Fibroblast of upper back skin (primary cell): ENCODE measurements at places on chromosomes 6 and 20.

DNA sequence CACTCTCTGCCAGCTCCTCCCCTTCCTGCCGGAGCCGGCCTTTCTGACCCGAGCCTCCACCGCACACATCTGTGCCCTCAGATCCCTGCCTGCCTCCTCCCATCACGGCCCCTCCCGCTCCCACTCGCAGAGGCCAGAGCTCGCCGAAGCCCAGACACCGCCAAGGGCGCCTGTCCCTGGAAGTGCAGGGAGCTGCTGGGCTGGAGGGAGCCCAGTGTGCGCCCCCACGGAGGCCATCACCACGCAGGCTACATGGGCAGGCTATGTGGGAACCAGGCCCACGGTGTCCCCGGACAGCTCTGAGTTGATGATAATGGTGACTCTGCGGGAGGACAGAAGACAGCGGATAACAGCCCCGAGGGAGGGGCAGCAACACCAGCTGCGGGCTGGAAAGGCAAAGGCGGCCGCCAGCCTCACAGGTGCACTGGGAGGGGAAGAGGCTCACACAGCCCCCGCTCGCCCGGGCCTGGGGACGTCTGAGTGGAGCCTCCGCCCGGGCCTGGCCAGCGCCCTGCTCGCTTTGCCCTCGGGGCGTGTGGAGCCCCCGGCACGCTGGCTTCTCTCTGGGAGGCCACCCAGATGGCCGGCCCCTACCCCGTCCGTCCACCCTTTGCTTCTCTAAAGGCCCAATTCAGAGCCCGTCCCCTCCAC, 154.9 kb downstream of the DLL1 start:
- DNase-seq: no peak

GRCh38 chr20:55009066-55009465, 533.7 kb downstream of the DOK5 start:
- no peak for DNase-seq

GRCh38 chr6:29702519-29703103, 20.6 kb upstream of the HLA-F start:
- no peak for DNase-seq

DNA sequence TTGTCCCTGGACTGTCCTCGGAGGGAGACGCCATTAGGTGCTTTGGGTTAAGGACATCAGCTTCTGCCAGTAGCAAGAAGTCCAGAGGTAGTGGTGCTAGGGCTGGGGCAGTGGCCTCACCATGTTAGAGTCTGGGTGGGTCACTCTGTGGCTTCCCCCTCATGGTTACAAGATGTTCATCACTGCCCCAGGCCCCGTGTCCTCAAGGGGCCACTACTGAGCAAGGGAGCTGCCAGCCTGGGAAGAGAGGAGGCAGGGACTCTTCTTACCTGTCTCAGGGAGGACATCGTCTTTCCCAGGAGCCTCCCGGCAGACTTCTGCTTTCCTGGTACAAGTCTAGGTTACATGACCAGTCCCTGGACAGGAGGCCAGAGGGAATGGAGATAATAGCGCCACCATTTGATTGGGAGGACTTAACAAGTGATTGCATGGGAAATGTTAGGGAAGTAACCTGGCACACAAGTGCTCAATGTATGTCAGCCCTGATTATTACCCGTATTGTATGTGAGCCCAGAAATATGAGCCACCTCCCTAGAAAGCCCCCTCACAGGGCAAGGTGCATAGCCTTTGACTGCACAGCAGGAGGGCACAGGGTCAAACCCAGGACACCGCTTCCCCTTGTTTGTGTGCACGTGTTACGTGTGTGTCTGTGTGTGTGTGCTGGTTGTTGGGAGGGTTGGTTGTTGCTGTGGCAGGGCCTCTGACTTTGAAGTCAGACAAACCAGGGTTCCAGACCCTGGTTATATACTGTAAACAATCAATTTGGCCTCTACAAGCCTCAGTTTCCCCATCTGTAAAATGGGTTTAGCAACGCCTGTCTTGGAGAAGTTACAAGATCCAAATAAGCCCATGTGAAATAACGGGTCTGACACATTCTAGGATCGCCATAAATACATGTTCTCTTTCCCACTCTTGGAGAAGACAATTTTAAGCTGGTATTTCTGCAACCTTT, 30.0 kb downstream of the SIRPA start:
- no peak for DNase-seq

GRCh38 chr20:50607436-50607835, 83.9 kb downstream of the RIPOR3 start:
- no peak for DNase-seq

DNA sequence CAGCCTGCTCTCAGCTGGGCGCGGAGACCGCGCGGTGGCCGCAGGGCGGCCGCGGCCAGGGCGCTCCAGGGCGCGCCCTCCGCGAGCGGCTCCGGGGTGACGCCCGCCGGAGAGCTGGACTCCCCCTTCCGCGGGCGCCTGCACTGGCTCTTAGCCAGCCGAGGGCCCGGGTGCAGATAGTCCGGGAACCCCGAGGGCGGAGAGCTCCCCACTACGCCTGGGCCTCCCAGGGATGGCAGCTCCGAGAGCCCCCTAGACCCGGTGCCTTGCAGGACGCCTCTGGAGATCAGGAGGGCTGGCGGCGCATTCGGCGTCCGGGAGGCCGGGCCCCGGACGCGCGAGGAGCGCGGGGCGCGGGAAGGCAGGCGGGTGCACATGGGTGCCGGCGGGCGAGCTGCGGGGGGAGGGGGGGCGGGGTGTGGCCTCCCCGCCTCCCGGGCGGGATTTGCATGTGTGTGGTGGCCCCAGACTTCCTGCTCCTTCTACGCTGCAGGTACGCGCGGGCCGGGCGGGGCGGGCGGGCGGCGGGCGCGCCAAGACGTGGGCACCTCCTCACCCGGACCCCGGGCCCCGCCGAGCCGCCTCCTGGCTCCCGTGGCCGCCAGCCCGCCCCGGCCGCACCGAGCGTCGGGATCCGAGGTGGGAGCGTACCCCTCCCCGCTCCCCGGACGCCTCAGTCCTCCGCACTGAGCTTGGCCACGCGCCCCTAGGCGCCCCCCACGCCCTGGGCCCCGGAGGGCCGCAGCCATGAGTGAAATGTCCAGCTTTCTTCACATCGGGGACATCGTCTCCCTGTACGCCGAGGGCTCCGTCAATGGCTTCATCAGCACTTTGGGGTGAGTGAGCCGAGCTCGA, at the start of gene ITPR3:
TSS of gene ITPR3 (plus strand) at position 467 of the 855 bp plus-strand sequence. CDS start at position 748, 281 bp downstream.
- DNase-seq: peak; percentile 10

GRCh38 chr20:22307409-22307808, 277.0 kb downstream of the FOXA2 start:
- no peak for DNase-seq

DNA sequence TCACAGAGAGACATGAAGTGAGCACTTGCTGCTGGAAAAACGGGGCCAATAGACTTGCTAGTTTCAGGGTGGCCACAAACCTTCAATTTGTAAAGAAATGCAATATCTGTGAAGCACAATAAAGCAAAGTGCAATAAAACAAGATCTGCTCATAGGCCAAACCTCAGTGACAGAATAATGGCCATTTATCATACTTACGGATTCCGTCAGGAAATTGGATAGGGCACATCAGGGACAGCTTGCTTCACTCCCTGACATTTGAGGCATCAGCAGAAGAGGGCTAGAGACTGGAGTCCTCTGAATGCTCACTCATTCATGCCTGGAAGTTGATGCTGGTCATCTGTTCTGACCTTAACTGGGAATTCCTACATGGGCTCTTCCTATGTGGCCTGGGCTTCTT, 165.5 kb upstream of the OPRM1 start:
- no peak for DNase-seq

- DNase-seq: no peak
Measured at GRCh38 chr6:110514818-110515217, 38.4 kb upstream of the SLC22A16 start.

GRCh38 chr6:10598084-10598960, 77.2 kb downstream of the GCNT2 start:
- no peak for DNase-seq

GRCh38 chr20:37839432-37839827, 63.5 kb upstream of the VSTM2L start:
- DNase-seq: no peak

GRCh38 chr6:150745896-150746295, 119.6 kb upstream of the MTHFD1L start:
- DNase-seq: no peak

- DNase-seq: no peak
Measured at GRCh38 chr20:63056236-63057170, 49.7 kb upstream of the BHLHE23 start.

DNA sequence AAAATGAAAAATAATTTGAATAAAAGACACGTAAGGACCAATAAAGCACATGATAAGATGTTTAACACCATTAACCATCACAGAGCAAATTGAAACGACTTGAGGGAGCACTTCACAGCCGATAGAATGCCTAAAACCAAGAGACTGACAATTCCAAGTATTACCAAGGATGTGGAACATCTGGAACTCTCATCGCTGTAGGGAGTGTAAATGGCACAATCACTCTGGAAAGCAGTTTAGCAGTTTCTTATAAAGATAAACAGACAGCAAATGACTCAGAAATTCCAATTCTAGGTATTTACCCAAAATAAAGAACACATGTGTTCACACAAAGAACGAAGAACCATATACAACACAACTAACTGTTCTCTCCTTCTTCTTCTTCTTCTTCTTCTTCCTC, 8.5 kb upstream of the UBD start:
- DNase-seq: no peak

GRCh38 chr20:32159766-32160221, 47.7 kb downstream of the PLAGL2 start:
- no peak for DNase-seq

DNA sequence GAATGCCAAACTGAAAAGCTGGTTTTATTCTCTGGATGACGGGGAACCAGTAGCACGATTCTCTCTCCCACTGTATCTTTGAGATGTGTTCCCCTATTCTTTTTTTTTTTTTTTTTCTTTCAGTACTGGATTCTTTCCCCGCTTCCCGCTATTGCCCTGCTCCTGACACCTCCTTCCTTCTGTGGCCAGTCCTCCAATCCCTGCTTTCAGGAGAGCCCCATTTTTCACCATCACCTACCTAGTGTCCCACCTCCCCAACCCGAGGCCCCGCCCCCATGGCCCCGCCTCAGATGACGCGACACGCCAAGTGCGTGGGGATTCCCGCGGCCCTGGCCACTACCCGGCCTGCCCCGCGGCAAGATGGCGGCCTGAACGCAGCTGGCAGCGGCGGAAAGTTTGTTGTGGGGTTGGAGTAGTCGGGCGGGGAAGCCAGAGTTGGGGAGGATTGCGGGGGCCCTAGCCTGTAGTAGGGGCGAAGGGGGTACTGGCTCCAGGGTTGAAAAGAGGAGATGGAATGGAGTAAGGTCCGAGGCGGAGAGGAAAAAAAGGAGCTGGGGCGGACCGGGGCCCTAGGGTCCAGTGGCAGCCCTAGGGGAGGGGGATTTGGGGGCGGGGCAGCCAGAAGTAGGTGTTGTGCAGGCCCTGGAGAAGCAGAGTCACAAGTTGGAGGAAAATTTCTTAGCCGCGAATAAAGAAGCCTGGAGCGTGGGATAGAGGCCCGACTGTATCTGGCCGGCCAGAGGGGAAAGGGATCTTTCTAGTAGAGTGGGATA, at the start of gene TJAP1:
TSS of gene TJAP1 (plus strand) at position 336 of the 773 bp plus-strand sequence. CDS start 21,432 bp downstream, outside the sequence.
- DNase-seq: peak; percentile 87

DNA sequence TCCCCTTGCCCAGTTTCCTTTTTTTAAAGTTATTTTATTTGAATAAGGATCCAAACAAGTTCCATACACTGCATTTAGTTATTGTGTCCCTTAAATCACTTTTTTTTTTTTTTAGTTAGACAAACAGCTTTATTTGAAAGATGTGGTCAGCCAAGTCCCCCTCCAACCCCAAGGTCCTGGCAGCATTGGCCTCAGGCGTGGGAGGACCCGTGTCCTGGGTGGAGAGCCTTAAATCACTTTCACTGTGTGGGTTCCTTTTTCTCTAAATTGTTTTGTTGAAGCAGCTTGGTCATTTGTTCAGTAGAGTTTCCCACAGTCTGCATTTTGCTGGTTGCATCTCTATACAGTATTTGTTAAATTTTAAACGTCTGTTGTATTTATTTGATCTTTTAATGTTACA, 5.2 kb upstream of the TBCC start:
- no peak for DNase-seq

DNA sequence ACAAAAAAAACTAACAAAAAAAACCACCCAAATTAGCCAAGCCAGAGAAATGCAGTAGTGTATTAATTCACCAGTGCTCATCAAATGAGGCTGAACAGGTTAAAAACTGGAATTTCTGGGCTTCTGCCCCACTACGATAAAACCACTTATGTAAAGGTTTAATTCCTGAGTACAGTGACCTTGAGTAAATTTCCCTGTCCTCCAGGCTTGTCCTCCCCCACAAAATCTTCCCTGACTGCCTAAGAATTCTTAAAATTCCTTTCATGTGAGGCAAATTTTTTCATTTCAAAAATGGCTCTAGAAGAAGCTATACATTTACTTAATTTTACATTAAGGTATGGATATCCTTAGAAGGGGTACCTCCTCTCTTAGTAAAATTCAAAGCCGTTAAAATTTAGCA, 80.1 kb upstream of the ID4 start:
- DNase-seq: peak; percentile 81

DNA sequence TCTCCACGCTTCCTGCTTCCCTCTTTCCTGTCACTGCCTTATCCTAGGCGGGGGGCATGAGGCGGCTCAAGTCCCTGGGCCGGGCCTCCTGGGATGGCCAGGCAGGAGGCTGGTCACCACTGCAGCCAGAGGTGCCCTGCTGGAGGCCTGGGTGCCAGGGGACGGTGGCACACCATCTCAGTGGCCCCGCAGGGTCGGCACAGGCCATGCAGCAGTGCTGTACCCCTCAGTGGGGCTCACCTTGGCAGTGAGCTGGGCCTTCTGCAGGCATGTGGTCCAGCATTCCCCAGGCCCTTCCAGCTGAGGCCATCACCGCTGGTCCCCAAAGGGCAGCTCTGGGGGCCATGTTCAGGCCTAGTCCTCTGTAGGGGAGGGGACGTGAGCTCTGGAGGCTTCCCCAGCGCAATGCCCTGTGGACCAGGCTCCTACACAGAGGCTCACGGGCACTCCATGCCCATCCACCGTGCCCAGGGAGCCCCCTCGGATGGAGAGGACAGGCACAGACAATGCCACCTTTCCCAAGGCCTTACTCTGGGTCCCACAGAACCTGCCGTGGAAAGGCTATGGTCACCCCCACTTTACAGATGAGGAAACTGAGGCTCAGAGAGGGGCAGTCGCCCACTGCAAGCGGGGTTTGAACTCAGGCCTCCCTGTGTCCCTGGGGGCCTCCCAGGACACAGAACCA, 123.8 kb downstream of the TAF4 start:
- no peak for DNase-seq

DNA sequence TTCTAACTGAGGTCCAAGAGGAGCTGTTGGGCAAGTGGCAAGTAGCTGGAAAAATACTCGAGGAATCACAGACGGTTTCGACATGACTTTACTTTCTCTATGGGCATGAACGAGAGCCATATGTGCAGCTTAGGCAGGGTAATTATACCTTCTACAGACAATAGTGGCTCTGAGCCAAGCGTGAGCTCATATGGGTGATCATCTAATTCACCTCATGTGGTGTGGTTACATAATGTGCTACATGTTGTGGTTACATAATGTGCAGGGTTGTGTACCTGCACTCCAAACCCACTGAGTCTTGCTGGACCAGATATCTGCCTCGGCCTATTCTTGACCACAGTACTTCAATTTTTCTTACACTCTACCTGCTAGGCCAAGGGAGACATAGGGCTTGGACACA, 771.7 kb upstream of the EYS start:
- peak; percentile 46 for DNase-seq
